Esophagus mucosa (tissue), 1 donor: ENCODE measurements at places on chromosomes 1 and 21. TPM values are rescaled to one million over a fixed set of nuclear protein-coding genes. Genes with fewer than 3 reads are reported as not detected.

CFHR5 gene
- total RNA-seq = not detected

CFAP74 gene
- total RNA-seq = not detected

SFN gene
- total RNA-seq = 2,315 TPM

LRRC39 gene
- total RNA-seq = not detected

TP73 gene
- 5.2 TPM for total RNA-seq

FCRLB gene
- total RNA-seq = 0.72 TPM
